ENCODE measurements at places on chromosomes 13 and 19.

- no peak for DNase-seq
Observed at GRCh38 chr13:35744566-35745178, 268.2 kb upstream of the MAB21L1 start.

DNA sequence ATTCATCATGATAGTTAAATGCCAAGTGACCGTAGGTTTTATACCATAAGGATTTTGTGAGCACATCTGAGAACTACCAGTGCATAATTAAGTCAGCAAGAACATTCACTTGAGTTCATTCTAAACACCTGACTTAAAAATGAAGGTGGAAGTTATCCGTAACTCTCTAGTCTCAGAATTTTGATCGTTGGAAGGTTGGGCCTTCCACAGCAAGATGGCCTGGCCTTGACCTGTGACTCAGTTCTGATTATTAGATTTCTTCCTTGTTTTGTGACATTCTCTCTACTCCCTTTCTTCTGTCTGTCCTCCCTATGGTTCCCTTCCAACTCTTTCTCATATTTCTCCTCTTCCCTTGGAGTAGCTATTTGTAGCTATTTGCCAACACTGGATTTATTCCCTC lies 20.0 kb upstream of the WDFY2 start:
- no peak for DNase-seq

DNA sequence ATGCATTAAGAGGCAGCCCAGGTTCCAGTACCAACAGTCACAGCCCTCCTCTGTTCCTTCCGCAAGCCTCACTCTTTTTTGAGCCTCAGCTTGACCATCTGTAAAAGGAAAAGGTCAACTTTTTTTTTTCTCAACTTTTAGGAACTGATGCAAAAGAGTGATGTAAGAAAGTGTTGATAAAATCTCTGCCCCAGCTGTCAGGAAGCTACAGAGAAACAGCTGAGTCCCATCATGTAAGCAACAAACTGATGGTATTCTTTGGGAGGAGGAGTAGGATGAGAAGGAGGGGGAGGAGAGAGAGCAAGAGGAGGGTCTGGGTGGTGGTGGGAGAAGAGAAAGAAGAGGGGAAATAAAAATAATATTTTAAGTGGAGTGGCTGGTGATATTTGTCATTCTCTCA lies 233.9 kb upstream of the TSHZ3 start:
- no peak for DNase-seq

GRCh38 chr19:46413262-46414031 lies at the start of gene CCDC8:
TSS of gene CCDC8 (minus strand) at chr19:46413564. CDS start at chr19:46412810, 754 bp downstream.
- no peak for DNase-seq

DNA sequence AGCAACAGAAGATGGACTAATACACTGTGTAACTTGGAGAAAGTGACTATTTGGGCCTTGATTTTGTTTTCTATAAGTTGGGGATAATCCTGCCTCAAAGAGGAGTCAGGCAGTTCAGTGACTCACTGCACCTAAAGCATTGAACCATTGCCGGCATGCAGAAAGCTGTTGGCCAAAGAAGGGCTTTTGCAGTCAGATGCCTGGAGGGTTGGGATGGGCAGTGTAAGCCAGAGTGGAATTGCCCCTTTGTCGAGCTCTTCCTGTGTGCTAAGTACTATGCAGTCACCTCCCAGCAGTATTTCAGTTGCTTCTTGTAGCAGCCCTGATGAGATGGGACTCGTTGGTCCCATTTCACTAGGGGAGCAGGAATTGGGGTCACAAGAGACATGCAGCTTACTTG lies 11.1 kb downstream of the ZNF473 start:
- DNase-seq, result no peak

DNA sequence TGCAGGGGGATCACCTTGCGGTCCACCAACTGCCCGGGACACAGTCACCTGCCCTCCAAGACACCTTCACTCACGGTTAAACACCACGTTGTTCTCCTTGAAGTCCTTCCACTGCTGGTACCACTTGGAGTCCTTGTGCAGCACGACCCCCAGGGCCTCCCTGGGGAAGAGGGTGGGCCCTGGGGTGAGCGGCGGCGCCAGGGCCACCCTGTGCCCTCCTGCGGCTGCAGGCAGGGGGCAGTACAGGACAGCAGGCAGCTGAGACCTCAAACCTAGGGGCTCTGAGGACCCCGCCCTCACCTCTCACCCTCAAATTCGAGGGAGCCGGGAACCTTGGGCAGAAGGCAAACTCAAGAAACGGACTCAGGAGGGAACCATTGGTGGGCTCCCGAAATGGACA lies 7.5 kb upstream of the CTXN1 start:
- DNase-seq, result no peak

GRCh38 chr13:74975111-74975510 lies 506.9 kb downstream of the TBC1D4 start:
- no peak for DNase-seq

DNA sequence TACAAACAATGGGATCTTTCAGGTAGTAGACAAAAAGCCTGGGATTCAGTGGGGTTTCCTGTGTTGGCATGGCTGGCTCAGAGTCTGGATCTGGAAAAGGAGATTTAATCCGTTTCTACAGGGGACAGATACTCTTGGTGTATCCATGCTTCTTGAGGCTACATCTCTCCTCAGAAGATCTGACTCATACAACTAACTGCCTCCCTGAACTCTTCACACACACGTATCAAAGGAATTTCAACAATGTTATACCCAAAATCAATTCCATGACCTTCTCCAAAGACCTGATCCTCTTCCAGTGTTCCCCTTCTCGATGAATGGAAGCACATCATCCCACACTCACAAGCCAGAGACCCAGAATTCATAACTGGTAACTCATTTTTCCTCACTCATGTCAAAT lies 435.3 kb upstream of the NBEA start:
- no peak for DNase-seq

DNA sequence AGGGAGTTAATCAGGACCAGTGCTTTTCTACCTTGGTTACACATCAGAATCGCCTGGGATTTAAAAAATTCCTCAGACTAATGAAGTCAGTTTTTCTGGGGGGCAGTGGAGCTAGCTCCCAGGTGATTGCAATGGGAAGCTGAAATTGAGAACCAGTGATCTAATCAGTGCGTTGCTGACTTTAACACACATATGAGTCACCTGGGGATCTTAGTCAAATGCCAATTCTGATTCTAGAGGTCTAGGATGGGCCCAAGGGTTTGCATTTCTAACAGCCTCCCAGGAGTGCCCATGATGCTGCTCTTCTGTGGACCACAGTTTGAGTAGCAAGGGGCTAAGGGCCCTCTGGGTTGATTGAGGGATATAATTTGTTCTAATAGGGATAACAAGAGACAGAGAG lies 54.5 kb downstream of the KL start:
- DNase-seq, result no peak

DNA sequence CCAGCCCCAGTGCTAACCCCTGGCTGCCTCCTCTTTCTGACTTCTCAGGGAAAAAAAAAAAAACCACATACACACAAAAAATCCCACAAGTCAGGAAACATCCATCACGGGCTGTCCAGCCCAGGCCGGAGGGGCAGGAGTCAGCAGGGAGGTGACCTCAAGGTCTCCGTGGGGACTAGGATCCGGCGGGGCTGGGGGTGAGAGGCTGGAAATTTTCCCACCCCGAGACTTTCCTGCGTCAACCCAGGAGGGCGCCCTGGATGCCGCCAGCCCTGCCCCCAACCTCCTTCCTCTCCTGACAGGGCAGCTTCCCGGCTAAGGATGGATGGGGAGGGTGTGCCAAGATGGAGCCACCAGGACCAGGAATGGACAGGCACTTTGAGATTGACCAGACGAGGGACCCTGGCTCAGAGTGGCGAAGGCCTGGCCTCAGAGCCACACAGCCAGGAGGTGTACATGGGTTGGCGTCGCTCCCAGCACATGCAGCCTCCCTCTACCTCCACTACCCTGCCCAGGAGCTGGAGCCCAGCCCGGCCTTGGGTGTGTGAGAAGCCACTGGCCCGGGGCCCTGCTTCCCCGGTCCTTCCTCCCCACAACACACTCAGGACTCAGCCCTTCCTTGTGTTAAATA lies 33.3 kb downstream of the BLOC1S3 start:
- no peak for DNase-seq

All from activated gamma-delta T cell treated with anti-CD3 and anti-CD28 coated beads, Interleukin-2, amount 50 U/mL, for 16 hours (primary cell).